Right forelimb (tissue), 1 donor: ENCODE measurements at places on chromosomes 7 and 10.

DNA sequence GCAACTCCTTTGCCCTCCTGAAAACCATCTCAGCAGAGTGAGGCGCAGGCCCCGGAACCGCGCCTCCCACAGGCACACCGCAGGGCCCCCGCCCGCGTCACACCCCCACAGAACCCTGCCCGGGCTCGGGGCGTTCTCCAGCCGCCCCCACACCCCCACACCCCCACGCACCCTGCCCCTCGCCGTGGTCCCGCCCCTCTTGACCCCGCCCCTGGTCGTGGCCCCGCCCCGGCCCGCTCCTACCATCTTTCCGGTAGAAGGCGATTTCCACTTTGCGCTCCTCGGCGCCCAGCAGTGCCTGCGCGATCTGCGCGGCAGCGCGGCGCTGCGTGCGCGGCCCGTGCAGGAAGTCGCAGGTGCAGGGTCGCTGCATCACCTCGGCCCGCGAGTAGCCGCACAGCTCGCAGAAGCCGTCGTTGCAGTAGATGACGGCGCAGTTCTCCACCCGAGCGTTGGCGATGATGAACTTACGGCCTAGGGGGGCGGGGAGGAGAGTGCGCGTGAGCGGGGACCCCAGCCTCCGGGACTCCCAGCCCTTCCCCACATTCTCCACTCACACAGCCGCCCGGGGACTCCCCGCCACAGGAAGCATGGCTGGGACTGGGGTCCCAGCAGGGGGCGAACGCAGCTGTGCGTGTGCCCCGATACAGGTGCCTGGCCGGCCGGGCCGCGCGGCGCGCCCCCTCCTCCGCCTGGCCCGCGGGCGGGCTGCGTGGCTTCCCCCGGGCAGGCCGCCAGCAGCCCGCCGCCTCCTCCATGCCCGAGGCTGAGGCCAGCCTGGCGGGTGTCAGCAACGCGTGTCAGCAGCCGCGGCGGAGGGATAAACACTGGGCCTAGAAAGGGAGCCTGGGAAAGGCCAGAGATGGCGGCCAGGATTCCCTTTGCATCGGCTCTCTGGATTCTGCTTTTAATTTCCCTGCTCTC, 3.4 kb downstream of the KCNH2 start:
- no peak for DNase-seq

DNA sequence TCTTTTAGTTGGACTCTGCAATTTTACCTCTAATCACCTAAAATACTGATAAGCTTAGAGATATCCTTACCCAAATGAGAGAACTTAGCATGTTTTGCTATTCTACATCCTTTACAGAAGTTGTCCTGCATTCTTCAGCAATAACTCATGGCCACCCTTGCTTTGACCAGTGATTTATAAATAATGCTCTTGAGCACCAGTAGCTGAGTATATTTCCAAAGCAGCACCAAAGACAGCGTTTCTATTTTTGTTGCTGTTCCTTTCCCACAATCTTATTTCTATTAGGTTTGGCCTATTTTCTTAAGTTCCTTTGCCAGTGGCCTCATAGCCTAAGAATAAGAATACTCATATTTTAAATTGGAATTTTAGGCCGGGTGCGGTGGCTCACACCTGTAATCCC, 15.0 kb downstream of the ARPC1A start:
- DNase-seq = no peak

DNA sequence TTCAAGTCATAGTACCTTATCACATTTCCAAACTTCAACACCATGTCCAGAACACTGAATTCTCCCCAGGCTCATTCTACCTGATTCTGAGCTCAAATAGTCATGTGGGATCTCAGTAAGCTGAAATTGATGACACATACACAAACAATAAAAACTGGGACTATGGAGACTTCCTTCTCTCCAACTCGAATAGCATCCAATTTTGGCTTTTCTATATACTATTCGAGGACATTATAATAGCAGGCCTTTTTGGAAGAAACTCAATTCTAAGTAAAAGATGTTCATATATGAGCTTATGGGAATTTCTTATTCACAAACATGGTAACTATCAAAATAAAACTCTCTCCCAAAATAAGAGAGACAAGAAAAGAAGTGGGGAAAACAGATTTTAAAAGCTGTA, 551 bp upstream of the TAS2R40 start:
- DNase-seq = no peak

GRCh38 chr7:50400114-50400513, 50.0 kb downstream of the FIGNL1 start:
- DNase-seq = no peak
